B cell (primary cell): ENCODE measurements at places on chromosomes 16 and 17. TPM values are rescaled to one million over a fixed set of nuclear protein-coding genes. Genes with fewer than 3 reads are reported as not detected.

DNA sequence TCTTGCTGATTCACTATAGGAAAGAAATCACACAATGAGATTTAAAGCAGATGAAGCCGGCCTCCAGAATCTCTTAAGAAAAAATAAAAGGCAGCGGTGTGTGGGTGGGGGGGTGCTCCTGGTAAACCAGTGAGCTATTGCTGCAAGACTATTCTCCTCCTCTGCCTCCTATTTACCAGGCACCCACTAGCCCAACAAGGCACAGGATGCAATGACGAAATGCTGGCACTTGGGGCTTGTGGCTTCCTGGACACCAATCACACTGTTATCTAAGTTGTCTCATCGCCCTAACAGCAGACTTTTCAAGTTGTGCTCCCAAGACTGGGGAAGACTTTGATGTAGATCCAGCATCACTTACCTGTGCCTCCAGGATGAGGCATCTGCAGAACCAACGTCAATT lies 50.2 kb upstream of the NDRG4 start:
- no peaks in the 10 kb centered on the region for H3K36me3 ChIP-seq
- H3K27me3 ChIP-seq, result peaks cover 3% of the 10 kb centered on the region
- H3K27ac ChIP-seq, result no peak overlapping the region
- no peaks in the 10 kb centered on the region for H3K4me1 ChIP-seq
- DNase-seq, result no peak
- H3K4me3 ChIP-seq, result no peak overlapping the region

Gene TSNAXIP1
- polyA plus RNA-seq, result 0.97 and 1.2 TPM in 2 replicates

- H3K27me3 ChIP-seq, result no peaks in the 10 kb centered on the region
- no peak overlapping the region for H3K27ac ChIP-seq
- no peaks in the 10 kb centered on the region for H3K36me3 ChIP-seq
- H3K4me3 ChIP-seq, result no peak overlapping the region
- peaks cover 19% of the 10 kb centered on the region for H3K4me1 ChIP-seq
Observed at GRCh38 chr17:82984751-82985427, 94.5 kb upstream of the METRNL start.

- H3K4me1 ChIP-seq, result peaks cover 40% of the 10 kb centered on the region
- no peaks in the 10 kb centered on the region for H3K27me3 ChIP-seq
- no peak overlapping the region for H3K4me3 ChIP-seq
- no peak overlapping the region for H3K27ac ChIP-seq
- no peaks in the 10 kb centered on the region for H3K36me3 ChIP-seq
Observed at GRCh38 chr17:59357219-59357697, 25.8 kb downstream of the YPEL2 start.

GRCh38 chr17:9484789-9485188 lies 90.8 kb downstream of the STX8 start:
- H3K36me3 ChIP-seq, result no peaks in the 10 kb centered on the region
- DNase-seq, result no peak
- H3K27ac ChIP-seq, result no peak overlapping the region
- H3K27me3 ChIP-seq, result no peaks in the 10 kb centered on the region
- no peaks in the 10 kb centered on the region for H3K4me1 ChIP-seq

GRCh38 chr16:56262551-56263245 lies 71.4 kb downstream of the GNAO1 start:
- DNase-seq, result no peak
- H3K36me3 ChIP-seq, result no peaks in the 10 kb centered on the region
- H3K27me3 ChIP-seq, result no peaks in the 10 kb centered on the region
- H3K4me3 ChIP-seq, result no peak overlapping the region

Gene KCNJ18
- not detected in 2 replicates for polyA plus RNA-seq

GRCh38 chr17:4297351-4297750 lies 33.6 kb upstream of the ANKFY1 start:
- H3K27ac ChIP-seq, result no peak overlapping the region
- H3K4me3 ChIP-seq, result no peak overlapping the region
- H3K36me3 ChIP-seq, result peaks cover 25% of the 10 kb centered on the region
- no peaks in the 10 kb centered on the region for H3K4me1 ChIP-seq
- H3K27me3 ChIP-seq, result no peaks in the 10 kb centered on the region
- DNase-seq, result no peak

GRCh38 chr17:12037970-12038369 lies 17.3 kb downstream of the MAP2K4 start:
- no peak overlapping the region for H3K27ac ChIP-seq
- no peaks in the 10 kb centered on the region for H3K36me3 ChIP-seq
- no peak overlapping the region for H3K4me3 ChIP-seq
- H3K4me1 ChIP-seq, result no peaks in the 10 kb centered on the region
- no peaks in the 10 kb centered on the region for H3K27me3 ChIP-seq

Gene ATP2A1
- polyA plus RNA-seq, result 0.22 and 0.31 TPM in 2 replicates
